ENCODE measurements at places on chromosomes 5 and 9.

- no peak for DNase-seq
Observed at GRCh38 chr5:156936972-156937371, 26.1 kb downstream of the TIMD4 start.

GRCh38 chr5:123035918-123036390 lies 571 bp downstream of the PPIC start:
- no peak for DNase-seq

GRCh38 chr5:19685473-19685872 lies 302.5 kb downstream of the CDH18 start:
- DNase-seq, result no peak

GRCh38 chr5:78320401-78320800 lies 25.9 kb upstream of the AP3B1 start:
- DNase-seq, result peak; percentile 51

- no peak for DNase-seq
Observed at GRCh38 chr9:4243113-4243512, 56.8 kb downstream of the GLIS3 start.

- peak; percentile 63 for DNase-seq
Observed at GRCh38 chr9:136339173-136339957, 12.0 kb downstream of the GPSM1 start.

- no peak for DNase-seq
Observed at GRCh38 chr5:71452876-71453275, 2.6 kb upstream of the BDP1 start.

DNA sequence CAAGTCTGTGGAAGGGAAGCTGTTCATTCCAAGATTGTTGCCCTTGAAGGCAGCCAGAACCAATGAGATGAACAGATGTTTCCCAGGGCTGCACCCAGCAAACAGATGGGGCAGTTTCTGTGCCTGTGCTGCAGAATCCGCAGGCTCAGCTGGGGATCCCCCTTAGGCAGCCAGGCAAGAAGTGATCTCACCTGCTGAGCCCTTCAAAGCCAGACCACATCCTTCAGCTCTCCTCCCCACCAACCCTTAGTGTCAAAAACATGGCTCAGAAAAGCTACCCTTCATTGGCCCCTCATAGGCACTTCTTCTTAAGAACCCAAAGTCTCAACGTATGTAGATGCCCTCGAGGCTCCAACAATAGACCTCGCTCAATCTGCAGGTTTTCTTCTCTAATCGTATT lies 626.7 kb downstream of the CCDC171 start:
- DNase-seq, result no peak

DNA sequence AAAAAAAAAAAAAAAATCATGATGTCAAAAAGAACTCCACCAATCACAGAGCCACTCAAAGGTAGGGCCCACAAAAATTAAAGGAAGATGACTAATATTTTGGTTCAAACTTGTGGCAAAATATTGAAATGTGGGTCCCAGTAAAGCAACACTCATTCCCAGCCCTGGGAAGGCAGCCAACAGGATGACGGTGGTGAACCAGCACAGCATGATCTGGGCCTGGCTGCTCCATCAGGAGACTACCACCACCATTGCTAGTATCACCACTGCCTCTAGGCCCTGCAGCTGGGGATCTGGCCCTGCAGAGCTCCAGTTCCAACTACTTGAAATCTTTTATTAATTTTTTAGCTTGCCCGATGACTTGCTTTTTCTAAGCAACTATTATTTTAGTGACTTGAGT lies 206.8 kb upstream of the ITGA1 start:
- DNase-seq, result no peak

DNA sequence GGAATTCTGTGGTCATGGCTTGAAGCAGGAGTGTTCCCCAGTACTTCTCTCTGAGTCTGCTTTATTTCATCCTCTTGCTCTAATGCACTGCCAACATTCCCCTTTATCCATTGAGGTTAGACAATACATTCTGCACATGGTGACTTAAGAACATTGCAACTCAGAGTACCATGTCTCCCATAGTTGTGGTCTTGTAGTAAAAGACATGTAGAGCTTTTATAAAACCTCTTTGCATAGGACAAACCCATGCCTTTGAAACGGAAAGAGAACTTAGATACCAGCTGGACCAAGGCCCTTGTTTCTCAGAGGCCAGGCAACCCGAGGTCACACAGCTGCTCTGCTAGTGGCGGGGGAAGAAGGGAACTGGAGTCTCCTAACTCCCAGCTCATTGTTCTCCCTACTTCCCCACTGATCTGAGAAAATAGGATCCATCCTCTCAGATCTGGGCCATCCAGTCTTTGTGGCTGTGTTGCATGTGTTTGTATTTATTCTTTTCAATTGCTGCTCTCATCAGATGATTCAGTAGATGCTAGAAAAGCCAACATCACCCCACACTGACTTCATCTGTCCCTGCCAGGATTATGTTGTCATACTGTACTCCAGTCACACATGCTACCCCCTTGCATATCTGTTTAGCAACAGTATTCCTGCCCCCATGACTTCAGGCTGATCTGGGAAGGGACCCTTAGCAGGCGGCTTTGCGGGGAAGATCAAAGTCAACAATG lies 236.9 kb downstream of the SAXO1 start:
- DNase-seq, result no peak

GRCh38 chr5:1893754-1894153 lies 11.0 kb upstream of the IRX4 start:
- DNase-seq, result no peak

DNA sequence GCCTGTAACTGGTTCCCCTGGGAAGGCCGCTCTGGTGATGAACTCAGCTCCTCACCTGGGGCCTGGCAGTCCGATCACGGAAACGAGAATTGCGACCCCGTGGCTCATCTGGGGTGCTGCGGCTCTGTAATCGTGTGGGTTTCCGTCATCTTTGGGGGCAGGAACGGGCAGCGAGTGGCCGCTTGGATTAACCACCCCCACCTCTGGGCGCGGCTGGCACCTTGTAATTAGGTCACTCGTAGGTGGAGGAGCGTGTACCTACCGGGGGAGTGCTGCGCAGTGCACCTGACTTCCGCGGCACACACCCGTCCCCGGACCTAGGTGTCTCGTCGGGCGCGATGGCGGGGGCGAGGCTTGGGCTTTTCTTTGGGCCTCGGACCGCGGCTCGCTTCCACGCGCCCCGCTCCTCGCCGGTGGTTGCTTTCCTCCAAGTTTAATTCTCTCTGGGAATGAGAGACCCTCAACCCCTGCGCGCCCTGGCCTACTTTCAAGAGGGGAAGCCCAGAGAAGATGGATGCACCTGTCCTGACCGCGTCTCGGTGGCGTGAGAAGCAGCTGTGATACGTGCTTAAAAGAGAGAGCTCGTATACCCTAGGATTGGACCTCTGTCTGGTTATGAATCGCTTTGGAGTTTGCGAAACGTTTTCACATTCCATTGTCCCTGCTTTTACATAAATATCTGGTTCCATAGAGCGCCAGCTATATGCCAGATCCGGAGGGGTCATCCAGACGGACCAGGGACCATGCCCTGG lies 744 bp upstream of the PPP2CA start:
- no peak for DNase-seq

DNA sequence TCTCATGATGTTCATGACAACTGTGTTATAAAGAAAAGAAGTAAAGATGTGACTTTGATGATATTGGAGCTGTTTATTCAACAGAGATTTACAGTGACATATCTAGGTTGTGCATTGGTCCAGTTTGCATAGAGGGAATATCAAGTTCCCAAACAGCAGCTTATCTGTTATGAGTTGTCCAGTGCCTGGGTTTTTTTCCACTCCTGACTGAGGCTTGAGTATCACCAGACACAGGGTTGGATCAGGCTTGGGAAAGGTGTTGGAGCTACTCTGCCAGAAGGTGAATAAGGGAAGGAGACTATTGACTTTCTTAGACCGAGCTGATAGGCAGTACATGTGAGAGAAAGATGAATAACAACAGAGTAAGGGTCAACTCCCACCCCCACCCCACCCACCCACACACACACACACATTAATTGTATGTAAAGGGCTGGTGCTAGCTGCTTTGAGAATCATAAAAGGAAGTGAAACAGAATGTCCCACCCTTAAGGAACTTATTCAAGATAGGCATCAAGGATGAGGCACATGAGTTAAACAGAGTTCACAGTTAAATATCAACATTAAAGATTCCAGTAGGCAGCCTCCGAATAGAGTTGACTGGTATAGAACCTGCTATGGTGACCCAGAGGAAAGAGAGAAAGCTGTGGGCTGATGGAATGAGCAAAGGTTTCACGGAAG lies 33.0 kb upstream of the RASGRF2 start:
- no peak for DNase-seq

DNA sequence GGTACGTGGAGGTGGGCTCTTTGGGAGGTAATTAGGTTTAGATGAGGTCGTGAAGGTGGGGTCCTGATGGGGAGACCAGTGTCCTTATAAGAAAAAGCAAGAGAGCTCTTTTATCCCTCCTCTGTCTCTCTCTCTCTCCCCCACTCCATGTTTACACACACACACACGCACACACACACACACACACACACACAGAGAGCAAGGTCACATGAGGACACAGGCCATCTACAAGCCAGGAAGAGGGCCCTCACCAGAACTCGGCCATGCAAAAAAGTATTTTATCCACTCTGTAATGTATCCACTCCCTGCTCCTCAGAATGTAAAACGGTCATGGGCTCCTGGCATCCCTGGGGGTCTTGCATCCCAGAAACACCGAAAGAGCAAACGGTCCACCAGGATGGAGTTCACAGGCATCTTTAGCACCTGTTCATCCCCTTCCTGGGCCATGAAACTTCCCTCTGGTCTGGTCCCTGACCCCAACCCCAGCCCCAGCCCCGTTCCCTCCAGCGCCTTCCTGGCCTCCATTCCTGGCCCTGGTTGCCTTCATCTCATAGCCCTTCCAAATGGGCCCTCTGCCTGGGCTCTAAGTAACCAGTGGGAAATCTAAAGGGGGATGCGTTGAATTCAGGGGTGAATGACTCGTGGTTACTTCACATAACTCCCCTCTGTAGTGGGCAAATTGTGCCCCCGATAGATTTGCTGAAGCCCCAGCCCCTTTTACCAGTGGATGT lies 88.8 kb downstream of the NSUN2 start:
- no peak for DNase-seq

Data from hematopoietic multipotent progenitor cell treated with erythropoietin and hydrocortisone succinate and interleukin-3 and kit ligand, for 8 days (in vitro differentiated cells).